Purkinje cell (primary cell): ENCODE measurements at places on chromosomes 5 and 9. TPM values are rescaled to one million over a fixed set of nuclear protein-coding genes. Genes with fewer than 3 reads are reported as not detected.

The LECT2 gene
- not detected in 2 replicates for polyA plus RNA-seq

The BASP1 gene
- 4.6 and 65.7 TPM in 2 replicates for polyA plus RNA-seq

The PLPPR1 gene
- polyA plus RNA-seq, result 1.2 and 4.3 TPM in 2 replicates

The THBS4 gene
- 5.2 and 6.5 TPM in 2 replicates for polyA plus RNA-seq

The IL9 gene
- not detected in 2 replicates for polyA plus RNA-seq

The PCDHGC4 gene
- 0.22 and 4.5 TPM in 2 replicates for polyA plus RNA-seq

The SEMA6A gene
- 2.7 and 3.3 TPM in 2 replicates for polyA plus RNA-seq
